ENCODE measurements at places on chromosomes 5 and 9. TPM values are rescaled to one million over a fixed set of nuclear protein-coding genes. Genes with fewer than 3 reads are reported as not detected.

DNA sequence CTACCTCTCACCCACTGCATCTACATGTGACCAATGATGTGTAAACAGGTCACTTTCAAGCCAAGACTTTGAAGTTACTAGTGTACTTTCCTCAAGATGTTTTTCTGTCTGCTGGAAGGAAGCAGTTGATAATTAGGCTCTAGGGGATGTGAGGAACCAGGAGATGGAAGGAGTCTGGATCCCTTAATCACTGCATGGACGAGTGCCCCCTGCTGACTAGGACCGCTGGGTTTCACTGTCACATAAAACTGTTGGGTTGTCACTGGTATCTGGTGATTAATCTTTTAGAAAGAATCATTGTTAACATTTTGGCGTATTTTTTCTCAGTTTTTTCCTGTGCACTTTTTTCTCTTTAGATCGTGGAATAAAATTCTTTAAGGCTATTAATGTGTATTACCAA, 79.5 kb downstream of the SREK1 start:
- H3K36me3 ChIP-seq = no peaks in the 10 kb centered on the region
- H3K27me3 ChIP-seq = no peaks in the 10 kb centered on the region
- DNase-seq = peak; percentile 48
- H3K4me1 ChIP-seq = no peaks in the 10 kb centered on the region

- no peaks in the 10 kb centered on the region for H3K36me3 ChIP-seq
- no peaks in the 10 kb centered on the region for H3K27me3 ChIP-seq
- H3K4me3 ChIP-seq = peak overlapping the region; percentile 88
- no peak for DNase-seq
- peak overlapping the region; percentile 94 for H3K27ac ChIP-seq
Measured at GRCh38 chr5:110738503-110738811, 350 bp upstream of the SLC25A46 start.

DNA sequence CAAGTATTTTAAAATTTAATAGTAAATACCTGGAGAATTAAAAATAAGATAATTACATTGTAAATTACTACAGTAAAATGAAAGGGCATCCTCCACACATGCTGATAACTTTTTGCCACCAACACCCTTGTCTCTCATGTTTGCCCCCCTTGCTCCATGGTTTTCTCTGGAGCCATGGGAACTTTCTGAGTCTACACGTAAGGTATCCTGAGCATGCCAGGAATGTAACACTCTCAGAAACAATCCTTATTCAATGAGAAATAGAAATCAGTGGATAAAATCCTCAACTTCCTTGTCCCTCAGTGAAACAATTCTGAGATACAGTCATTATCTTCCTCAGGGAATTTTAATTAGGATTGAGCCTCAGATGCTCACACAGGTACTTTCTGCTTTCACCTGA, 108.9 kb downstream of the IZUMO3 start:
- H3K4me1 ChIP-seq = no peaks in the 10 kb centered on the region
- no peak overlapping the region for H3K4me3 ChIP-seq
- no peaks in the 10 kb centered on the region for H3K27me3 ChIP-seq
- H3K27ac ChIP-seq = no peak overlapping the region
- DNase-seq = no peak

DNA sequence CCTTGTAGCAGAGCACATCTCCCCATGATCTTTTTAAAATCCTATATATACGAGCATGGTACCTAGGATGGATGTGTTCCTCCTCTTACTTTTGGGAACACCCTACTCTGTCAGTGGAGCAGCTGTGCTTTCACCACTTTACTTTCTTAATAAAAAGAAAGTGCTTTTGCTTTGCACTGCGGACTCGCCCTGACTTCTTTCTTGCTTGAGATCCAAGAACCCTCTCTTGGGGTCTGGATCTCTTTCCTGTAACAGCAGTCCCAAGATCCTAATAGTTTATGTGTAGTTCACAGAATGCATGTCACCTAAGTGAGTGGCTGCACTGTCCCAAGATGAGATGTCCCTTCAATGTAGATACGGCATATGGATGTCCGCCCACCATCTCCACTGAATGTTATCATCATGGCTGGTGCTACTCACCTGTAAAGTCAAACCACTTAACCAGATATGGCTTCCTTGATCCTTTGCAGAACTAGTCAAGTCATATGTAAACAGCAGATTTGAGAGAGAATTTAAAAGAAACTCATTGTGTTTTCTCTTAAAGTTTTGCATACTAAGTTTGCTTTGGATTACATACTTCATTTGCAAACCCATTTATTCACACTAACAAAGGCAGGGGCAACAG, 1.9 kb downstream of the FGF1 start:
- peaks cover 47% of the 10 kb centered on the region for H3K4me1 ChIP-seq
- no peak overlapping the region for H3K4me3 ChIP-seq
- no peaks in the 10 kb centered on the region for H3K27me3 ChIP-seq
- no peaks in the 10 kb centered on the region for H3K36me3 ChIP-seq

DNA sequence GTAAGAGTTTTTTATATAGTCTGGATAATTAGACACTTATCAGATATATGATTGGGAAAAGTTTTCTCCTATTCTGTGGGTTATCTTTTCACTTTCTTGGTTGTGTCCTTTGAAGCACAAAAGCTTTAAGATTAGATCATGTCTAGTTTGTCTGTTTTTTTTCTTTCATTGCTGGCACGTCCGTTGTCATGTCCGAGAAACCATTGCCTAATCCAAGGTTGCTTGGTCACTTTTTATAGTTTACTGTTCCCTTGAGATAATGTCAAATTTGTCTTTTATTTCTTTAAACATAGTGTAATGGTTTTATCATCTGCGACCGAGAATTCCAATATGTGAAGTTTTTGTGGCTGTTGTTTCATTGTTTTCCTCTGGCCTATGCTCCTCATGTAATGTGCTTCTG, 28.8 kb downstream of the GARNL3 start:
- H3K4me1 ChIP-seq = peaks cover 13% of the 10 kb centered on the region
- no peak for DNase-seq
- no peak overlapping the region for H3K27ac ChIP-seq
- no peak overlapping the region for H3K4me3 ChIP-seq

- no peaks in the 10 kb centered on the region for H3K4me1 ChIP-seq
- H3K27me3 ChIP-seq = no peaks in the 10 kb centered on the region
- no peaks in the 10 kb centered on the region for H3K36me3 ChIP-seq
- no peak overlapping the region for H3K4me3 ChIP-seq
- no peak for DNase-seq
Measured at GRCh38 chr5:180776376-180776775, 26.2 kb downstream of the MGAT1 start.

- H3K4me1 ChIP-seq = no peaks in the 10 kb centered on the region
- H3K36me3 ChIP-seq = no peaks in the 10 kb centered on the region
- no peak overlapping the region for H3K27ac ChIP-seq
- peak overlapping the region; percentile 62 for H3K4me3 ChIP-seq
Measured at GRCh38 chr9:69325409-69326212, 596 bp downstream of the ENTREP1 start.

GRCh38 chr5:98755406-98755805, 18.1 kb upstream of the RGMB start:
- H3K4me1 ChIP-seq = no peaks in the 10 kb centered on the region
- H3K36me3 ChIP-seq = no peaks in the 10 kb centered on the region
- peak; percentile 69 for DNase-seq
- no peak overlapping the region for H3K4me3 ChIP-seq

DNA sequence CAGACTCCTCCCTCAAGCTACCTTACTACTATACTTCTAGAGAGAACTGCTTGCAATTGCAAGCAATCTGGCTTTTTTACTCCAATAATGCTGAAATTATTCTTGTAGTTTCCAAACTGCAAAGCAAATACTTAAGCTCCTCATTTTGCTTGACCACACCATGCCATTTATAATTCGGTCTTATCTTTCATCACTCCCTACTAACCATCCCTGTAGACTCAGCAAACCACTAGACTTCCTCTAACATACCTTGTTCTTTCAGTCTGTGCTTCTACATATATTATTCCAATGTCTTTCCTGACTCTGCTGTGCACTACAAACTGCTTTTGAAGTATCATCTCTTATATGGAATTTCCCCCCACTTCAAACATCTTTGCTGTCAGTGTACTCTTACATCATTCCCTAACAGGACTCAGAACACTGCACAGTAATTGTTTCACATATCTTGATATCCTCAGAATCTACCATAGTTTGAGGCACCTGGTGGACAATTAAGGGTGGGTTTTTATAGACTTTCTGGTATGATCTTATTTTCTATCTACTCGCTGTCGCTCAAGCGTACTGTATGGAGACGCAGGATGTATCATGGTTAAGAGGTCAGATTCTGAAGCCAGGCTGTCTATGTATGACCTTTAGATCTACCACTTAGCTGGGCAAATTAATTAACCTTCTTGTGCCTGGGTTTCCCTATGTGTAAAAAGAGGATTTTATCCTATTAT, 2.8 kb downstream of the IL6ST start:
- H3K27ac ChIP-seq = no peak overlapping the region
- peaks cover 6% of the 10 kb centered on the region for H3K36me3 ChIP-seq
- H3K4me1 ChIP-seq = peaks cover 25% of the 10 kb centered on the region
- no peak overlapping the region for H3K4me3 ChIP-seq

- no peak overlapping the region for H3K27ac ChIP-seq
- peak; percentile 43 for DNase-seq
- H3K4me3 ChIP-seq = no peak overlapping the region
- no peaks in the 10 kb centered on the region for H3K36me3 ChIP-seq
Measured at GRCh38 chr5:111641533-111642233, 115.3 kb downstream of the NREP start.

The NR2F1-AS1 gene
- total RNA-seq = 3.2 TPM

The FRRS1L gene
- total RNA-seq = not detected

All from MCF 10A (cell line).